ENCODE measurements at places on chromosomes 16 and 17. TPM values are rescaled to one million over a fixed set of nuclear protein-coding genes. Genes with fewer than 3 reads are reported as not detected.

The CCDC200 gene
- not detected for total RNA-seq

The PDIA2 gene
- total RNA-seq = 0.96 TPM

DNA sequence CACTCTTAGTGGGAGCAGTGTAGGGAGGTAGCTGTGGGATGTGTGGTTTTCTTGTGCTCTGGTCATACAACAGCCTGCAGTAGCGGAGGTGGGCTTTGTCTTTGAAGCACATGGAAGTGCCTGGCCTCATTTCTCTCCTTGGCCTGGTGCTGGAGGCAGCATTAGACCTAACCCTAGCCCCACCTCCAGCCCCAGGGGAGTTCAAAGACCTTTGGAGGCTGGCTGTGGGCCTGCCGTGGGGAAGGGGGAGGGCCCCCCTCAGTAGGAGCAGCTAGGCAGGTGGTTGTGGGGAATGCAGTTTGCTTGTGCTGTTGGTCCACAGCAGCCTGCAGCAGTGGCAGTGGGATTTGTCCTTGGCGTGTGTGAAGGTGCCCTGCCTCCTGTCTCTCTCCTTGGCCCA is 91.7 kb downstream of the BCAS3 start:
- H3K4me3 ChIP-seq = no peak overlapping the region
- no peaks in the 10 kb centered on the region for H3K36me3 ChIP-seq
- no peaks in the 10 kb centered on the region for H3K4me1 ChIP-seq
- no peak for DNase-seq
- no peaks in the 10 kb centered on the region for H3K27me3 ChIP-seq
- no peak overlapping the region for H3K27ac ChIP-seq

DNA sequence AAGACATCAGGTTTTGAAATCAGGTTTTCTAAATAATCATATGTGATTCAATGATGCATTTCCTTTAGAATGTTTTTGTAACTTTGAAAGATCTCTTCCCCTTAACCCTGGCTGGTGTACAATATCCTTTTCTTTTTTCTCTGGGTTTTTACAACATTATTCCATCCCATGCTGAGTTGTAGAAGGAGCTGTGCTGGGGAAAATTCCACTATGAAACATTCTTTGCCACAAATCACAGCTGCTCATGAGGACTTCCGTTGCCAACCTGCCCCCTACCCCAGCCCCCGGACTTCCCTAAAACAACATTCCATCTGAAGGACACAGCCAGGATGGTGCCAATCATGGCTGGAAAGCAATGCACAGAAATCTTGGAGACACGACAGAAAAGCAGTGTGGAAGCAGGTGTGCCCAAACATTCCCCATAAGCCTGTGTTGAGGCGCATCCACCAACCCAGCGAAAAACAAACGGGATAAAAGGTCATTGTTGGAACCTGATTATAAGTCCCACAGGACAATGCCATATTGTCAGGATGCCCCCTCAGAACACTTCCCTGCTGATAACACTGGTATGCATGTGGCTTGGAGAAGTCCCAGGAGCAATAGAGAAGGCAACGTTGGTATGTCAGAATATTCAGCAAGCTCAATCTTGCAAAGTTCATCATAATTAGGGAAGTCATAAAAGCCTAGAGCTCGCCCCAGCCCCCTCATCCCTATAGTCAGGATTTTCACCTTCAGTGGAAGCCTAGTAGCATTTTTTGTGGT is 475.0 kb downstream of the HS3ST3B1 start:
- no peaks in the 10 kb centered on the region for H3K36me3 ChIP-seq
- no peaks in the 10 kb centered on the region for H3K4me1 ChIP-seq
- H3K27ac ChIP-seq = no peak overlapping the region

- no peaks in the 10 kb centered on the region for H3K36me3 ChIP-seq
- peaks cover 20% of the 10 kb centered on the region for H3K4me1 ChIP-seq
- H3K4me3 ChIP-seq = no peak overlapping the region
- no peak overlapping the region for H3K27ac ChIP-seq
Measured at GRCh38 chr17:63496177-63496576, 19.3 kb downstream of the ACE start.

GRCh38 chr17:19713901-19714361 is 2.5 kb downstream of the SLC47A2 start:
- H3K36me3 ChIP-seq = no peaks in the 10 kb centered on the region
- no peaks in the 10 kb centered on the region for H3K27me3 ChIP-seq
- H3K4me3 ChIP-seq = no peak overlapping the region
- no peak for DNase-seq
- H3K4me1 ChIP-seq = no peaks in the 10 kb centered on the region
- H3K27ac ChIP-seq = no peak overlapping the region

DNA sequence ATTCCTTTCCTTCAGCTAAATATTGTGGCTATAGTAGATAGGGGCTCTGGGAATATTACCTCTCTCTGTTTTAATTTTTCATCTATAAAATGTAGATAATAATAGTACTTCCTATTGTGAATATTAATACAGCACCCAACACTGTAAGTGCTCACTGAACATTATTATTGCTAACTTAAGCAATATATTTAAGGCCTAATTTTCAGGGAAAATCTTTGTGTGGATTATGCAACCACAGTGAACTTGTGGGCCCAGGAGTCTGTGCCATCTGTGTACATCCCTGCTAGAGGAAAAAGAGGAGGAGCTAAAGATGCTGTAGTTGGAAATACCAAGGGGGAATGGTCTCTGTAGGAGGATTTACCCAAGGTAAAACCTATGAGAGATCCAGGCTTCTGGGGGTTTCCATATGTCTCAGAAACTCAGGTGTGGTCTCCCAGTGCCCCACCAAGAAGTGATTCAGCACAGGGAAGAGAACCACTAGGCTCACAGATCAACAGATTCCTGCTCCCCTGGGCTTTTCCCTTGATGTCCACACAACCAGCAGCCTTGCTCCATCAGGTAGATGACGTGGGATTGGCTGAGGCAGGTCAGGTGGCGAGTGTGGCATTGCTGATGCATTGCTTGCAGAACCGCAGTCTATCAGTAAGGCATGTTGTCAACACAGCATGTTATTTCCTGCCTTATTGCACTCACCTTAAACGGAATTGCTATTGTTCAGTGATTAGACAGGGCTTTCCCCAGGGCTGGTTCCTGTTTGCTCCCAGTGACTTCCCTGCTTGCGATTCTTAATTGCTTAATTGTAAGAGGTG is 1.6 kb upstream of the N4BP1 start:
- peaks cover 48% of the 10 kb centered on the region for H3K4me1 ChIP-seq
- H3K4me3 ChIP-seq = no peak overlapping the region
- H3K27me3 ChIP-seq = no peaks in the 10 kb centered on the region
- DNase-seq = no peak
- H3K27ac ChIP-seq = peak overlapping the region; percentile 80
